Activated effector memory CD4-positive, alpha-beta T cell treated with Interleukin-2 at 50 U/mL for 16 hours (primary cell): ENCODE measurements at places on chromosomes 4 and X.

DNA sequence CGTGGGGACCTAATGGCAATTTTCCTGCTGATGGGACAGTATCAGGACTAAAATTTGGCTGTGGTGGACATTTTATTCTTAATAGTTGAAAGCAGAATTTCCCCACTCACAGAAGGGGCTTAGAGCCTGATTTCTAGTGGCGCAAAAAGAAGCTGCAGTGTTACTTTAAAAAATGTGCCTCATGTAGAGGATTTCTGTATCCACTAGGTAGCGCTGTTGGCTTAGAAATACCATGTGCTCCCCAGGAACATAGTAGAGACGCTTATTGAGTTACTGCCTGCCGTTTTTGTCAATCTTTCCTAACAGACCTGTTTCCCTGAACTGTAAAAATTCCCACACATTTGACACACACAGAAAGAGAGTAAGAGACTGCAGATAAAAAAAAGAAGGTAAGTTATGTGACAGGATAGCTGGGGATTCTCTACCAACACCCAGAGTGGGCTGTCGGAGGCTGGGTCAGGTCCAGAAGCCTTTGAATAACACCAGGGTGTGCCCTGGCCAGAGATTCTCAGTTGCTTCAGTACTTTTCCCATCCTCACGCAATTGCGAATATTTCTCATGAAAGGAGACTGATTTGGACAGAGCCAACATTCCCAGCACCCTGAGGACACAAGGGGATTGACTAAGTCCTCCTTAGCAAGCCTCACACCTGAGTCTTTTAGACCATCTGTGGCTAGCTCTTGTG, 88.4 kb downstream of the ZXDA start:
- DNase-seq: no peak

GRCh38 chr4:174490451-174490961, 31.8 kb downstream of the HPGD start:
- no peak for DNase-seq

DNA sequence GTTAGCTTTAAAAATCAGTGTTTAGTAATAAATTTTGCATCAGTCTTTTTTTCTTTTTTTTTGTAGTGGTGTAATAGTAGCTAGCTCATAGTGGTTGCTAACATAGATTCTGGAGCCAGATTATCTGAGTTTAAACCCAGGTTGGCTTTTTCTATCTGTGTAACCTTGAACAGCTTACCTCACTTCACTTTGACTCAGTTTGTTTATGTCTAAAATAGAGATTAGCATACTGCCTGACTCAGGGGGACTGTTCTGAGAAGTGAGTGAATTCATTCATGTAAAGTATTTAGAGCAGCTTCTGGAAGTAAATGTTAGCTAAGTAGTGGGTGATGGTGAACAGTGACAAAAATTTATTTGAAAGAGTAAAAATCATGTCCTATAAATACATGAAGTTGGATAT, 32.9 kb downstream of the CPEB2 start:
- no peak for DNase-seq

- no peak for DNase-seq
Measured at GRCh38 chrX:118730500-118731247, 3.3 kb downstream of the IL13RA1 start.

- no peak for DNase-seq
Measured at GRCh38 chrX:83916525-83916924, 55.6 kb downstream of the CYLC1 start.

- no peak for DNase-seq
Measured at GRCh38 chr4:83285055-83285407, 433 bp upstream of the COQ2 start.

DNA sequence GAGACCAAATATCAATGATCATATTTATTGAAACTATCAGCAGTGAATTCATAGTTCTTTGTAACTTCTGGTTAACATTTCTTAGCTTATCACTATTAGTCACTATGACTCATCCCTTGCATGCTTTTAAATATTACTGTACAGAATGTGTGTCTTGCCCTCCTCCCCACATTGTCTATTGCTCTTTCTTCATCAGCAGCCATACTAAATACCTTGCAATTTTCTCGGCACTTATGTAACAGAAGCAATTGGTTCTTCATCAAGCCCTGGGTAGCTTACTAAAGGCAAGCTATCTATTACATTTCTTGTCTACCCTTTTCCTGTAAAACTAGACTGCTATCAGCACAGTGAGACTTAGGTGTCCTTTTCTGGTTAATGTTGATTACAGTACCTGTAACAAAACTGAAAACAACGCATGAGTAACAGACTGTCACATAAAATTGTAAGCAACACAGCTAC, 8.2 kb downstream of the KLHL4 start:
- no peak for DNase-seq

DNA sequence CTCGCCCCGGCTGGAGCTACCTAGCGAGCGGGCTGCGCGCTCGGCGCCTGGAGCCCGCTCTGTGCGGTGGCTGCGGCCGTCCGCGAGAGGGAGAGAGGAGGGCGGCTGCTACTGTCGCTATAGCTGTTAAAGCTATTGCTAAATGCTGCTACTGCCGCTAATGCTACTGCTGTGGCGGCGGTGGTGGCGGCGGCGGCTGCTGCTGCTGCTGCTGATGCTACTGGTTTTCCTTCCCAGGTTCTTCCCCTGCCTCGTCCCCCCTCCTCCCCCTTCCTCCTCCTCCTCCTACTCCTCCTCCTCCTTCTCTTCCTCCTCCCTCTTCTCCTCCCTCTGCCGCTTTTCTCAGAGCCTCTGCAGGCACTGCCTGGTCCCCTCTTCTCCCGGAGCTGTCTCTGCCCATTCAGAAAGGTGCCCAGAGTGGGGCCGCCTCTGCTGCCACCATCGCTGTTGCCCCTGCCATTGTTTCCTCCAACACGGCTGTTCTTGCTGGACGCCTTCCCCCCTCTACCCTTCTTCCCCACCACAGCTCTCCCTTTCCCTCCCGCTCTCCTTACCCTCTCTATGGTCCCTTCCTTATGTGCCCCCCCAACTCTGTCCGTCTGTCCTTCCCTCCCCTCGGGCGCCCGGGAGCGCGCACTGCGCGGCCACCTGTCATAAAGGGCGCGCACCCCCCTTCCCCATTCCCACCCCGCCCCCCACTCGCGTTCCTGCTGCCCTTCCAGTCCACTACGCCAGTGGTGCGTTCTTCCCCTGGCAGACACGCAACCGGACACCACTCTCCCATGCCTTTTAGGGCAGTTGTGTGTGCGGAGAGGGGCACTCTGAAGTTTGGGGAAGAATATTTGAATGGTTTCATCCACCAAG, at the start of gene NEXMIF:
Gene NEXMIF, minus strand, starts transcription at position 228 of the 864 bp plus-strand sequence.
- DNase-seq: peak; percentile 4

DNA sequence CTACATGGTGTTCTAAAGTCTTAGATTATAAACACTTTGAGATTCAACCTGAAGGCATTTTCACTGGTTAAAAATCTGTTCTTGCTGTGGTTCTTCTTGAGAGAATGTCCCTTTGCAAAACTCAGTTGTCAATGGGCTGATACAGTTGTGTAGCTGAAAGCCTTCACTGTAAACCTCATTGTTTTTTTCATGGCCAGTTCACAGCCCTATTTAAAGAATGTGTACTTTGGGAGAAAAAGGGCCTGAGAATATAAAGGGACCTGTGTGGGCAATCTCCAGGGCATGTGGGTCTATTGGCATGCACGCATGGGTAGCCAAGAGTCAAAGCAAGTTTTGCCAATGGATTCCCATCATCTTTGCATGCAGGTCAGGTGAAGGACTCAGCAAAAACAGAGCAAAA, 7.8 kb upstream of the MAP7D3 start:
- DNase-seq: no peak

DNA sequence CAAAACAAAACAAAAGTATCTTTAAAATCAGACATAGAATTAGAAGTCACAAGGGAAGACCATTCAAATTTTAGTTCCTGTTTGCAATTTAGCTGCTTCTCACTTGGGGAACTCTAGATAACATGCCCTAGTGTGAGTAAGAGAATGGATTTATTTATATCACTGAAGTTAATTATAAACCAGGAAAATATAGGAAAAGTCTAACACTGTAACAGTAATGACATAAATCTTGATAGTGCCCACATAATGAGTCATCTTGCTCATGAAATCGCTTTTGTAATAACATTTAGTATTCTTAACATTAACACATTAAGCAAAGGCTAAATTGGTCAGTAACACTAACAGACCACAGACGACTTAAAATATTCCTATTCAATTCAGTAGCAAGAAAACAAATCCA, 710.7 kb downstream of the STPG2 start:
- no peak for DNase-seq

- DNase-seq: no peak
Measured at GRCh38 chr4:107970063-107970798, 19.5 kb upstream of the HADH start.

DNA sequence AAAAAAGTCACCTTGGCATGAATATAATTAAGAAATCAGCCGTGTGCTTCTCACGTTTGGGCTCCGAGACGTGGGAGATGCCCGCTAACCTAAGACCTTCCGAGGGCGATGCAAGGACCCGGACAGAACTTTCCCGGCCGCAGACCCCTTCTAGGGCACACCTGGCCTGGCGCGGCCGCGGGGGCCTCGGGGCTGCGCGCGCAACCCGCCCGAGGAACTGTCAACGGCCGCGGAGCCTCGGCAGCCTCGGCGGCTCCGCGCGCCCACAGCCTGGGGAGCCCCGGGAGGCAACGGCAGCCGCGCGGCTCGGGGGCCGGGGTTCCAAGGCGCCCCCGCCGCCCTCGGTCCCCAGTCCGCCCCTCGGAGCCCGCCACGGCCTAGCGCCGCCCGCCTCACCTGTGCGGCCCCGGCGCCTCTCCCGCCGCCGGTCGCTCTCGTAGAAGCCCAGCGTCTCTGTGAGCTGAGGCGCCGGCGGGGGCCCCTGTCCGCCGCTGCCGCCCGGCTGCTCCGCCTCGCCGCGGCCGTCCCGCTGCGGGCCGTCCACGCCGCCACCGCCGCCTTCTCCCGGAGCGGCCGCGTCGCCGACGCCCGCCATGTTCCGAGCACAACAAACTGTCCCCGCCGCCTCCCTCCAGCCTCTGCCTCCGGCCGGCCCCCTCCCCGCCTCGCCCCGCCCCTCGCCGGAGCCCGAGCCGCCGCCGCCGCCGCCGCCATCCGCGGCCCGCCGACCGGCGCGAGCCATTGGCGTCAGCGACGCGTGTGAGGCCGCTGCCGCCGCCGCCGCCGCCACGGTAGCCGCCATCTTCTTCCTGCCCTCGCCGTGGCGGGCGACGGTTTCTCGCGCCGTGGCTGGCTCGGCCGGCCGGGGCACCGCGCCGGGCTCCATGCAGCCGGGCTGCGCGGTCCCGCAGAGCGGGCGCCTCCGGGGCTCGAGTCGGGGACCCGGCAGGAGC, at the start of gene TAPT1:
Gene TAPT1, minus strand, starts transcription at position 609 of the 953 bp plus-strand sequence. Its CDS starts 14 bp downstream, at position 595.
- DNase-seq: peak; percentile 64

DNA sequence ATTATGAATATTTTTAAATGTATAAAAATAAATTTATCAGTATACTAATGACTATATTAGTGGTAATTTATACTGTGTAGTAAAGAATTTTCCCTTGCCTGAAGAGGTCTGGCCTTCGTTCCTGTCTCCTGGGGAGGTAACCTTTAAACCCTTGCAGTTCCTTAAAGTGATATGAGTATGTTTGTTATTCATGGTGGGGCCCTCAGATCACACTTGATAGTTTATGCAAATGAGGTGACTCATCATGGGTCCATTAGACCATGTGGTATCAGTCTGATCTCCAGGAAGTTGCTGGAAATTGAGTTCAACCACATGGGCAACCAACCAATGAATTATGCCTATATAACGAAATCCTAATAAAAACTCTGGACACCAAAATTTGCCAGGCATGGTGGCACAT, 904.1 kb downstream of the RPA4 start:
- DNase-seq: no peak
